SW480 (cell line): ENCODE measurements at places on chromosomes 6 and 20.

DNA sequence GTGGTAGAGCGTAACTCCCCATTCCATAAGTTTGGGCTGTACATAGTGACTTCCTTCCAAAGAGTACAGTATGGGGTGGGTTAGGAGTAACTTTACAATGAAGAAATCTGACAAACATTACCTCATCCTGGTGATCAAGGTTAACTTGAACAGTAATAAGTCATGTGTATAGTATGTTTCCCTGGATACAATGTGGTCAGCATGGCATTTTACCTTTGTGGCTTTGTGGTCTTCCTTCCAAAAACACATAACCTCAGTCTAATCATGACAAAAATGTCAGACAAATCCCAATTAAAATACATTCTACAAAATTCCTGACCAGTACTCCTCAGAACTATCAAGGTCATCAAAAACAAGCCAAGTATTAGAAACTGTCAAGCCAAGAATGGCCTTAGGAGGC lies 225.1 kb downstream of the UBE3D start:
- no peak for DNase-seq

DNA sequence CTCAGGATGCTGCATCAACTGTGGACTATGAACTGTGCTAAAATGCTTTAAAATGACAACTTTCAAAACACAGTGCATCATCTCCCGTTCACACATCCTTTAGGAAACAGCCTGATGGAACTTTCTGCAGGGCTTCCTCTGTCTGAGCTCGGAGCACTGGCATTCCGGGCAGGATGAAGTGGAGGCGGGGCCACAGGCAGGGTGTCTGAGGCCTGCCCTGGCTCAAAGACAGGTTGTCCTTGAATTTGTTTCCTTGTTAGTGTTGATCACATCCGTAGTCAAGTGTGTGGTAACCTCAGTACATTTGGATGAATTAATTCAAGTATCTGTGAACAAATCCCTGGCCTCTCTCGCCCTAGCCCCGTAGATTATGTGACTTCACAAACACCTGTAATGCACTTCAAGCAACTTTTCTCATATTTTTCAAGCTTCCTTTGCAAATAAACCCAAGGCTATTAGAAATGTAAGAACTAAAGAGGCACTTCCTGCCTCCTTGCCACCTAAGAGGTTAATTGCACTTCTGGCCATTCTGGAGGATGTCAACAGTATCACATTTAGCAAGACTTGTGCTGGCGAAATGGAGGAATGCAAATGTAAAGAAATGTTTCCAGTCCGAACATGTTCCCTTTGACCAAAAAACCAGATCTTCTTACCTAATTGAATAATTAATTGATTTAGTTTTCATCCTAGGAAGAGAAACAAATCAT lies 3.1 kb downstream of the CD93 start:
- peak; percentile 77 for DNase-seq

DNA sequence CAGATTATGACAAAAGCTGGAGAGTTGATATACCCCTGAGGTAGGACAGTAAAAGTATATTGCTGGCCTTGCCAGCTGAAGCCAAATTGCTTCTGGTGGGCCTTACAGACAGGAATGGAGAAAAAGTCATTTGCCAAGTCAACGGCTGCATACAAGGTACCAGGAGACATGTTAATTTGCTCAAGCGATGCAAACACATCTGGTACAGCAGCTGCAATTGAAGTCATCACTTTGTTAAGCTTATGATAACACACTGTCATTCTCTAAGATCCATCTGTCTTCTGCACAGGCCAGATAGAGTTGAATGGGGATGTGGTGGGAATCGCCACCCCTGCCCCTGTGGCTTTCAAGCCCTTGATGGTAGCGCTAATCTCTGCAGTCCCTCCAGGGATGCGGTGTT lies 40.4 kb upstream of the POPDC3 start:
- DNase-seq: no peak

DNA sequence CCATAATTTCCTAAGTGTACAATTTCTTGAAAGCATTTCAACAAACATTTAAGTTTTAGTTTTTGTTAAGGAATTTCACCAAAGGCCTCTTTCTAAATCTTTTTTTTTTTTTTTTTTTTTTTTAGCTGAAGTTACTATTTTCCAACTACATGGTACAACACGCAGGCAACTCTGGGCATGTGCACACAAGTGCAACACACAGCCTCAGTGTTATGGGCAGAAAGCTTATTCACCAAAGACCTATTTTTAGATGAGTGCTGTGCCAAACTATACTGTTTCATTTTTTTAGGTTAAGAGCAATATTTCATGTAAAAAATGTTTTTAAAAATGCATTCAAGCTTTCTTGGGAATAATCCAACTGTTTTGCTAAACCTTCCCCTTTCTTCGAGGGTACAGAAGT lies 42.0 kb upstream of the MAP3K4 start:
- no peak for DNase-seq

- DNase-seq: no peak
Observed at GRCh38 chr6:56848105-56848504, 106.8 kb upstream of the BEND6 start.

DNA sequence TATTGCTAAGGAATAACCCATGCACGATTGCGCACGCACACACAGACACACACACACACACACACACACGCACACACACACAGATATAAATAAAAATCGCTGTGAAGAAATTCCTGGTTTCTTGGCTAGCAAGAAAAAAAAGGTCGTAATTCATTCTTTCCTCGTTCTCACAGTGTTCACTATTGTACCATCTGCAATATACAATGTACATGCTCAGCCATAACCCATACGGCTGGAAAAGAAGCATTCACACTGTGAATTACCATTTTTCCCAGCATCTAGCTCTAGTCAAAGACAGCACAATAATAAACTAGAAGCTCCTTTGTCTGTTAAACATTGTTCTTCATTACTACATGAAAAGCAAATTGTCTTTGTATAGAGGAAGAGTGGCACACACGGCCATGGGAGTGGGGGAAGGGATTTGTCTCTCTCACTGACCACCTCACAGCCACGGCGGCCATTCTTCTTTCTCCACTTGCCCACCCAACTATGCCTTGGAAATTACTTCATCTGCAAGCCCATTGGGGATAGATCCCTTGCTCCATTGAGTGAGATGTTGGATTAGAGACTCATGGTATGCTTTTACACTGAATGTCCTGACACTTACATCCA lies 115.3 kb upstream of the ID4 start:
- no peak for DNase-seq
